HS-5 (cell line): ENCODE measurements at places on chromosomes 6 and 20.

- no peak for DNase-seq
Measured at GRCh38 chr20:48605364-48606171, 222.2 kb downstream of the PREX1 start.

DNA sequence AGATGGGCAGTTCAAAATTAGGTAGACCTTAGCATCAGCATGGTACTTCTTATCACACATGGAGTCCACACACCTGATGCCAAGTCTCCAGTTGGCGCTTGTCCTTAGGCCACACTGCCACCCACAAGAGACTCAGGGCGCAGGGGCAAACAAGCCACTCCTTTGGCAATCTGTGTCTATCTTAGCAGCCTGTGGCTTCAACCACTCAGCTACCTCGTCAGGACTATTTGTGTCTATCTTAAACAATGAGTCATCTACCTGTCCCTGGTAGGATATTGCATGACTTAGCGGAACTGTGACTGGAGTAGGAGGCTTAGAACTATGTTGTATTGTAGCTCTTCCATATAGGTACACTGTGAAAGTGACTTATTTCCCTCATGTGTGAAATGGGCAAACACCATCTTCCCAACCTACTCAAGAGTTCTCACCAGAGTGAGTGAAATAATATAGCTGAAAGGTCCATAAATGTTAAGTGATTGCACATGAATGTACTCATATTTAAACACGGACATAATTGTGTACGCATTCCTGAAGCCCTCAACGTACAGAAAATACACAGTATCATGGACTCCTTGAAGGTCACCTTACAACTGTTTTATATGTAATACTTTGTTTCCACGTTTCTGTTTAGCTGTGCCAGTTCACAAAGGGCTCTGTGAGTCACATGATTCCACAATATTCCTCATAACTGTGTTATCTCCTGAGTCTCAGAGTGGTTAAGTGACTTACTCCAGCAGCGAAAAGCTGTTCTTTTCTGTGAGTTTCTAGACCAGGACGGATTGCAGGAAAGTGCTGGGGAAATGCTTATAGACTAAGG, 1.6 kb downstream of the TRIM27 start:
- DNase-seq = no peak

DNA sequence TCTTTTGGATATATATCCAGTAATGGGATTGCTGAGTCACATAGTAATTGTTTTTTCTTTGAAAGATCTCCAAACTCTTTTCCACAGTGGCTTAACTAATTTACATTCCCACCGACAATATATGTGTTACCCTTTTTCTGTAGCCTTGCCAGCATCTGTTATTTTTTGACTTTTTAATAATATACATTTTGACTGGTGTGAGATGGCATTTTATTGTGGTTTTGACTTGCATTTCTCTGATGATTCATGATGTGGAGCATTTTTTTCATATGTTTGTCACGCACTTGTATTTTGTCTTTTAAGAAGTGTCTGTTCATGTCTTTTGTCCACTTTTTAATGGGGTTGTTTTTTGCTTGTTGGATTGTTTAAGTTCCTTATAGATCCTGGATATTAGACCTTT, 58.9 kb upstream of the OPRM1 start:
- DNase-seq = no peak

DNA sequence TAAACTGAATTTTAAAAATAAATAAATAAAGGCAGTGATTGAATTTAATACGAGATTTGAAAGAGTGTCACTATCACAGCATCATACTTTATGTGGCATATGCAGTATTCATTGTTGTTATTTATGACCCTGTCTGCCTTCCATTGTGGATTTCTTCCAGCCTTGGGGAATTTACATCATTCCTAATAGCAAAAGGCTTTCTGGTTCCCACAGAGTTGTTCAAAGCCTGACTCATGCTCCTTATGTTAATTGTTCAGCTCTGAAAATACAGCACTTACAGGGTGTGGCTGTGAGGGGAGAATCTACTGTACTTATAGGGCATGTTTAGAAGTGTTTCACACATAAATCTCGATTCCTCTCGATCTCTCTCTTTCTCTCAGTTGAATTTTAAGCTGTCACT, 54.4 kb downstream of the JAG1 start:
- peak; percentile 65 for DNase-seq

GRCh38 chr6:70846207-70846835, 110.5 kb downstream of the B3GAT2 start:
- no peak for DNase-seq

- DNase-seq = no peak
Measured at GRCh38 chr20:53370345-53370961, 223.2 kb downstream of the ZNF217 start.

GRCh38 chr6:14194483-14194882, 76.9 kb downstream of the CD83 start:
- DNase-seq = no peak

- DNase-seq = peak; percentile 59
Measured at GRCh38 chr20:40279390-40279789, 409.6 kb downstream of the MAFB start.

GRCh38 chr20:51512645-51513044, 29.9 kb downstream of the NFATC2 start:
- DNase-seq = no peak

DNA sequence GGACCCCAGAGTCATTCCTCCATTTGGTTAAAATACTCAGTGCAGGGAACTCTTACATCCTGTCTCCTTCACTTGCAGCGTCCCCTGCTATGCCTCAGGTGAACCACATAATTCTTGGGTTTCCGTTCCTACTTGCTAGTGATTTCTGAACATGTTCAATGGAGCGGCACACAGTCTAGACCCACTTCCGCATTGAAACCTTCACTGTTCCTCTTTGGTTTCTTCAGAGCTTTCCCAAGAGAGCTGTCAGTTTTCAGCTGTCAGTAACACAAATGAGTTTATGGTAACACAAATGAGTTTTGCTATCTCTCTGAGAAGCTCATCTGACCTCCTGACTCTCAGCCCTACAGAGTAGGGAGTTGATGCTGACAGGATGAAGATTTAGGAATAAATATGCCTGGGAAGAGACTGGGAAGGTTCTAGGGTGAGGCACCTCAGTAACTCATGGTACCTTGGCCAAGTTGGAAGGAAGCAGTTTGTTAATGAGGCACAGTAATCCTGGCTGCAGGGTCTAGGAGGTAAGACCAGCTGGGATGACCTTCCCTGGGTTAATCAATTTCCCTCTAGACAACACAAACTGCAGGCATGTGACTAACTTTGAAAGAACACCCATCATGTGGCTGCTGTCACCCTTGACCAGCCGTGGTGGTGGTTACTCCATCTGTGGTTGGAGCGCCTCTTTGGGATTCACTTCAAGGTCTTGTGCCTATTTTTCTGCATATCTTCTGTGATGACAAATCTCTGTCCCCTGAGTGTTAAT, 5.4 kb downstream of the SYS1 start:
- no peak for DNase-seq

DNA sequence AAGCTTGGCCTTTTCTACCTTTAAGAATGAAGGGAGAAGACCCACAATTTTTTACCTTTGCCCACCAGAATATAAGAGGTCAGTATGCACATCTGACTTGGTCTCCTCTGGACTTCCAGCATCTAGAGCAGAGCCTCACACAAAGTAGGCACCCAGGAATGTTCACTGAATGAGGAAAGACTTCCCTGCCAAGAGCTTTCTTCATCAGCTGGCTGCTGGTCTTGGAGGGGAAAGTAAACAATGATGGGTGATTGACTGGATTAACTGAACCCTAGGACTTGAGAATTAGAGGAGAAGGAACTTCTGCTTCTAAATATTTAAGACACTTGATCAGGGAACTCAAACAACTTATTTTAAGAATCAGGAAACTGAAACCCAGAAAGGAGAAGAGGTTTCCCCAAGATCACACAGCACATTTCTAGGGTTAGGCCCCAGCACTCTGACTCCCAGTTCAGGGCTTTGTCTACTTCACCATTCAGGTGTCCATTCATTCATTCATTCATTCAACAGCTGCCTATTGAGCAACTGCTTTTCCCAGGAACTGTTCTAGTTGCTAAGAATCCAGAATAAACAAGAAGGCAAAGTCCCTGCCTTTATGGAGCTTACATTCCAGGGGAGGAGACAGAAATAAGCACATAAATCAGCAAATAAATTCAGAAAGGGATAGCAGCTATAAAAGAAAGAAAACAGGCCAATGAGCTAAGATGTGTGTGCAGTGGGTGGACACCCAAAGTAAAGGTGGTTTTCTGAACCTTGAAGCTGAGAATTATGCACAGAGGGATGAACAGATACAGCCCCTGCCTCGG, 216.9 kb upstream of the LRFN2 start:
- DNase-seq = no peak

- DNase-seq = no peak
Measured at GRCh38 chr6:148866657-148867268, 119.9 kb downstream of the UST start.

- peak; percentile 92 for DNase-seq
Measured at GRCh38 chr6:161273752-161274487, at the start of gene AGPAT4. AGPAT4 (minus strand) TSS chr6:161274061; CDS start chr6:161232213, 41,848 bp downstream.

GRCh38 chr20:4633780-4634179, 87.9 kb upstream of the PRND start:
- peak; percentile 95 for DNase-seq

- no peak for DNase-seq
Measured at GRCh38 chr20:45138561-45139300, 14.5 kb upstream of the WFDC12 start.

- DNase-seq = no peak
Measured at GRCh38 chr6:4967301-4968030, 36.4 kb downstream of the RPP40 start.

DNA sequence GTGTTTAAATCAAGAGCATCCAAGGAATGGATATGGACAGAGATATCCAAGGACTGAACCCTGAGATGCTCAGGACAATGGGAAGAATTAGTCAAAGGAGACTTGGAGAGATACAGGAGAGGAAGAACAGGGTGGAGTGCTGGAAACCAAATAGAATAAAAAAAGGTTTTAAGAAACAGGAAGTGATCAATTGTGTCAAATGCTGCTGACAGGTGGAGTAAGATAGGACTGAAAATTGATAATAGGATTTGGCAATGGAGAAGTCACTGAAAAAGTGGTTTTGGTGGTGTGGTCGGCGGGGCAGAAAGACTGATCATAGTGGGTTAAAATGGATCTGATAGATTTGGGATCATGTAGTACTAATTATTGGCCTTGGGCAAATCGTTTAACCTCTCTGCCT, 37.9 kb upstream of the PNRC1 start:
- no peak for DNase-seq

GRCh38 chr6:112909781-112910180, 562.7 kb downstream of the RFPL4B start:
- peak; percentile 46 for DNase-seq
